ENCODE measurements at places on chromosomes 6 and 20. TPM values are rescaled to one million over a fixed set of nuclear protein-coding genes. Genes with fewer than 3 reads are reported as not detected.

LY6G6F gene
- polyA plus RNA-seq, result not detected

GRCh38 chr6:134357022-134357487 is 39.1 kb upstream of the SGK1 start:
- DNase-seq, result no peak

TAPBP gene
- 27.9 TPM for polyA plus RNA-seq

- peak; percentile 70 for DNase-seq
Measured at GRCh38 chr6:87393026-87393622, 14.6 kb upstream of the CFAP206 start.

GRCh38 chr6:159916752-159917151 is 26.0 kb downstream of the MAS1 start:
- no peak for DNase-seq

KIAA1586 gene
- 12.4 TPM for polyA plus RNA-seq

SLC12A5 gene
- 1.5 TPM for polyA plus RNA-seq

DNA sequence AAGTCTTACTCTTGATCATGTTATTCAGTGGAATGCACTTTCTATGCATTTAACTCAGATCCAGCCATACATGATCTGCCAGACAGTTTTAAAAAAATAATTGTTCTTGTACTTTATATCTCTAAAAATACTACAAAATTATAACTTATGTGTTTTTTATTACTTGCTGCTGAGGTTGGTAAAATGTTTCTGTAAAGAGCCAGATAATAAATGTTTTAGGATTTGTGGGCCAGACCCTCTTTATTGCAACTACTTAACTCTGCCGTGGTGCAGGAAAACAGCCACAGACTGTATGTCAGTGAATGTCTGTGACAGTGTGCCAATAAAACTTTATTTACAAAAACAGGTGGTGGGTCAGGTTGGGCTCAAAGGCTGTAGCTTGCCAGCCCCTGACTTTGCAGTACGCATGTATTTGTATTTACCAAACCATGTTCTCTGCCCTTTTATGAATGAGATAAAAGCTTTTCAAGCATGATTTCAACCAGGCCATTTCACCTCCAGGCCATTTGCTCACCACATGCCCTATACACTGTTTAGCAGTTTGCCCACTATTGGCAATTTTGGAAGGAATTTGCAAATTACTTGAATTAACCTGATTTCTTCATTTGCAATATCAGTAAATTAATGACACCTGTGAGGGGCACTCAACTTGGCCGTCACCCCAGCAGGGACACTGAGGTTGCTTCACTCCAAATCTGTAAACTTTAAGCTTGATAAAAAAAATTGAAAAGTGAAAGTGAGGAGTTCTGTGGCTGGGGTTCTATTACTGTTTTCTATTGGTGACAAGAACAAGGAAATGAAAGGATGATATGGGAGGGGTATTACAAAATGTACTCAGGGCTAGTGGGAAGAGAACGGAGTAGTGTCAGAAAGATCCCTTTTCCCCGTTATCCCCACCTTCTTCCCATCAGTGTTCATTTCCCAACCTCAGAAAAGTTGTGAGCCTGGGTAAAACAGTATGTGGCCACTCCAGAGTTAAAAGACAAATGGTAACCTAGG is 133.4 kb downstream of the CEBPB start:
- DNase-seq, result no peak

DACT2 gene
- 3.7 TPM for polyA plus RNA-seq

MAFB gene
- 16.0 TPM for polyA plus RNA-seq

GRCh38 chr20:20503777-20504530 is 136.1 kb downstream of the INSM1 start:
- no peak for DNase-seq

DNA sequence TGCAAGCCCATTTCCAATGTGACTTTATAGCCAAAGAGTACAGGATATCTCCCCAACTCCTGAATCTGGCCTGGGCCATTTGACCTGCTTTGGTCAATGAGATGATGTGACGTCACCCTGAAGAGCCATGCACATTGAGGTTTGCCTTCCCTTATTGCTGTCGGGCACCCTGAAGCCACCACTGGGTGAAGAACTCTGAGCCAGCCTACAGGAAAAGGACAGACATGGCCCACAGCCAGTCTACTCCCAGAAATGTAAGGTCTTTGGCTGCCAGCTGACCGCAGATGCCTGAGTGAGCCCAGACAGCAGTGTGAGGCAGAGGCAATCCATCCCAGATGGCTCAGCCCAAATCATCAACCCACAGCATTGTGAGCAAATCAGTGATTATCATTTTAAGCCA is 3.7 kb upstream of the SYNDIG1 start:
- DNase-seq, result peak; percentile 67

DNA sequence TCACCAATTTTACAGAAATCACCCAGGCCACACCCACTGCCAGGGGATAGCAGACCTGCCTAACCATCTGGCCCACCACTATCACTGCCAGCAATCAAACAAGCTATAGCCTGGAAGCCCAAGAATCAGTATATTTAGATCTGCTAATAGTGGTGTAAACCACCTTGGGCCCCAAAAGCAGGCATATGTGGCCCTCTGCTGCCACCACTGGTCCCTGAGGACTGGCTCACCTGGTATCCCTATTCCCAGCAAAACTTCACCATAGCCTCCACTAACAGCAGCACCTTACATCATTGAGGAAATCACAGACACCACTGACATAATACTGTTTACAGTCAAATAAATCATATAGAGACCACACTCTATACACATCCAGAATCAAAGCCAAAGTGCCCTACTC is 880.4 kb upstream of the MAN1A1 start:
- DNase-seq, result no peak

CEP162 gene
- polyA plus RNA-seq, result 5.0 TPM

PRDM1 gene
- polyA plus RNA-seq, result 2.5 TPM

BTN1A1 gene
- polyA plus RNA-seq, result 0.08 TPM

DNA sequence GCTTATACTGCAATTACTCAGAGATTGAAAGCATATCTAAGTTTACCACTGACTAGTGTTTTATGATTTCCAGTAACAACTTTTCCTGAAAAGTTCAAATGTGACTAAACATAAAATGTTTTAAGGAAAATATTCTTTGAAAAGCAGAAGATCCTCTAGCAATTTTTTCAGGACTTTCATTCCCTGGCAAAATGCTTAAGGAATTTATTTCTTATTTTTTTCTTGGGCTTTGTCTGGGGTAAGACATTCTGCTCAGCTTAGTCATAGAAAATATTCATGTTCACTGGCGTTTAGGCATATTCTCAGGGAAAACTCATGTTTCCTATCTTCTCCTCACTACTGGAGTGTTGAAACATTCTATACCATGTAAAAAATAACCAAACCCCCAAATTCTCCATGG is 235.3 kb upstream of the CEP162 start:
- peak; percentile 34 for DNase-seq

GTF2H4 gene
- 23.0 TPM for polyA plus RNA-seq

TCP11 gene
- 0.34 TPM for polyA plus RNA-seq

GRCh38 chr6:20483887-20484497 is 50.3 kb upstream of the CDKAL1 start:
- DNase-seq, result peak; percentile 16

FOXC1 gene
- polyA plus RNA-seq, result 1.9 TPM

GNMT gene
- 0.10 TPM for polyA plus RNA-seq

DNA sequence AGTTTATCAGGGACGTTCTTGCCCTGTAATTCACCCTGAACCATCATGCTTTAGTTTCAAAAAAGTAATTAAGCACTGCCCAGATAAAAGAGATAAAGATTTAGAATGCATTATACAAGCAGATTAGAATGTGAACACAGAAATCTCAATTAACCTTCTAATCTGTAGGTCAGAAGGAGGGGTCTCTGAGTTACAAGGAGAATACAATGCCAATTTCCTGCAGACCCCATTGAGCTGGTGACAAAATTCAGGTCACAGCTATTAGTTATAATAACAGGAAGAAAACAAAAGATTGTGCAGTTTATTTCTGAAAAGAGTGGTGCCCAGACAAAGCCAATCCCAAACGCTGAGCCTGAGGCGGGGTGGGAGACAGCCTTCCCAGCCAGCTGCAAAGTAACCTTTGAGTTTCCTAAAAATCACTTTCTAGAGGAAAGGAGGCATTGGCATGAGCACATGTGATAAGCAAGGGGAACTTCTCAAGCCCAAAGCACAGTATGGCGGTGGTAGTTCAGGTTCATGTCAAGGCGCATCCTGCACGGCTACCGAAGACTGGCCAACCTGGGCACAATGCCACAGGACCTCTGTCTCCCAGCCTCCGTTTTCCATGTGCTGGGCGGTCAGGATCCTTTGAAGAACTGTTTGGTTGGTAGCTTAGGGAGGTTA is 192.5 kb downstream of the TTLL2 start:
- no peak for DNase-seq

RAB22A gene
- polyA plus RNA-seq, result 12.2 TPM

GRCh38 chr6:65903992-65904391 is 197.0 kb upstream of the EYS start:
- DNase-seq, result no peak

DNA sequence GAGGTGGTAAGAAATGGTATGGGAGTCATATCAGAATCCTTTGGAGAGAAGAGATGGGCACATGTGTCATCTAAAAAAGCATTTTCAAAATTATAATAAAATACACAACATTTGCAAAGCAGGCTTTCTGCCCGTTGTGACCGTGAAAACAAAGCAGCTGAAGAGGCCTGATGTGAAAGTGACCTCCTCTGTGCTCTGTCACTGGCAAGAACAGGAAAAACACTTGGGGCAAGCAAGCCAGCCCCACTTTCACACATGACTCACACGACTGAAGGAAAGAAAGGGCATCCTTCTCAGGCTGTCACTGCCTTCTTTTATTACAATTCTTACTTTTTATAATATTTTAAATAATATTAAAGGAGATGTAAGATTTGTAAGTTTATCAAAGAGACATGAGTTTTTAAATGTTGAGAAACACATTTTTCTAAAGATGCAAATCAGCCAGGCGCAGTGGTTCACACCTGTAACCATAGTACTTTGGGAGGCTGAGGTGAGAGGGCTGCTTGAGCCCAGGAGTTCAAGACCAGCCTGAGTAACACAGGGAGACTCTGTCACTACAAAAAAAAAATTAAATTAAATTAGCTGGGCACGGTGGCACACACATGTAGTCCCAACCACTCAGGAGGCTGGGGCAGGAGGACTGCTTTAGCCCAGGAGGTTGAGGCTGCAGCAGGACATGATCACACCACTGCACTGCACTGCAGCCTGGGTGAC is 143.7 kb downstream of the BTBD9 start:
- no peak for DNase-seq

OR2H2 gene
- polyA plus RNA-seq, result 0.32 TPM

MRAP2 gene
- 40.8 TPM for polyA plus RNA-seq

SEMG1 gene
- polyA plus RNA-seq, result not detected

- no peak for DNase-seq
Measured at GRCh38 chr20:58841539-58842264, 9.0 kb downstream of the GNAS-AS1 start.

- DNase-seq, result no peak
Measured at GRCh38 chr20:2794866-2795447, 5.5 kb downstream of the CPXM1 start.

- no peak for DNase-seq
Measured at GRCh38 chr6:36445621-36446020, 2.8 kb downstream of the KCTD20 start.
